ENCODE measurements at places on chromosomes 11 and 22.

GRCh38 chr11:90737444-90738050 is 514.7 kb upstream of the CHORDC1 start:
- DNase-seq, result no peak

GRCh38 chr11:128518493-128519207 is 68.7 kb downstream of the ETS1 start:
- DNase-seq, result no peak

DNA sequence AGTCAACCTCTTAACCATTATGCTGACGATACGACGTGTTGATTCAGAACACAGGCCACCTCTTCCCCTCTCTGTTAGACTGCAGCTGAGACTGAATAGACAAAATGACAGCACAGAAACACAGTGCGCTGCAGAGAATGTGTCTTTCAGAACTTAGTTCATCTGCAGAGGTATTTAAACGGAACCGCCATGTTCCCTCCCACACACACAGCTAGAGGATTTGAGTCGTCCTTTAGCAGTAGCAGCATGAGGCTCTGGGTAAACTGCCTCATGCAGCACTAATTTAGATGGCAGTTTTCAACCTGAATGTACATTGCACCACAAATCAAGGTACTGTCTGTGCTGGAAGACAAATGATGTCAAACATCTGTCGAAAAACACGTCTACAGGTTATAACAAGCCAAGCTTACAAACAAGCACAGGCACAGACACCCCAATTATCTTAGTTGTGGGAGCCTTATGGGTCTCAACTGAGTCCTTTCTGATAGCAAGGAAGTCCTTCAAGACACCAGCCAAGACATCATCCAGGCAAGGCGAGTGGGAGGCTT is 76.6 kb upstream of the LRRC4C start:
- no peak for DNase-seq

DNA sequence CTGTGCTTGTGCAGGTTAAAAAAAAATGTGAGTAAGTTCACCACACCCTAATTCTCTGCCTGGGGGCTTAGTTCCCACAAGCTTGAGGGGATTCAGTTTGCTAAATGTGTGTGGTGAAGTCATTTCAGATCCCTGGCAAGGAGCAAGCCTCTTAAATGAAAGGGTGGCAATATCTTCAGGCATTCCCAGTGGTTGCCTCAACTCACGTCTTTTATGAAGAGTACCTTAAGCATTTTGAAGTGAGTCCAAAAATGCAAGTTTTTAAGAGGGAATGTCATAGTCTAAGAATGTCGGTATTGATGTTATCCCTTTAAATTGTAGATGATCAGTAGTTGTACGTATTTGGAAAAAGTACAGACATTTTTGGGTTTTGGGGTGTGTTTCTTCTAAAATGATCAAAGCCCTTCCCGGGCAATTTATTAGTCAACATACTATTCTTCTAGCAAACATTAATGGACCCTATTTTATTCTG is 4.9 kb downstream of the TCP11L1 start:
- no peak for DNase-seq

DNA sequence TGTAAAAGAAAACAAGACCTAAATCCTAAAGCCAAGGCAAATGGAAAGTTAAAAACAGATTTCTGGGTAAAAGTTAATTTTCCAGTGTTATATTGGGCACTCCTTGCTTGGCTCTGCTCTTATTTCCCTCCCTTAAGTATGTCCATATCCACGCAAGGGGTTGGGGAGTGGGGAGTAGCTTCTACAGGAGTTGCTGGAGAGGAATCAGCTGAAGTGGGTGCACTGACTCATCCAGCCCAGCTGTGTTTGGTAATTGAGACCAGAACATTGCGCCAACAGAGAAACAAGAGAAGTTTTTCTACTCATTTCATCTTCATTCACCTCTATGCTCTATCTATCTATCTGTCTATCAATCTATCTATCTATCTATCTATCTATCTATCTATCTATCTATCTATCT is 298.4 kb upstream of the PDGFD start:
- DNase-seq, result peak; percentile 12

GRCh38 chr11:119147604-119148333 is 1.1 kb upstream of the ABCG4 start:
- DNase-seq, result no peak

GRCh38 chr11:133078012-133078411 is 454.3 kb downstream of the OPCML start:
- no peak for DNase-seq

GRCh38 chr11:114149689-114150407 is 90.3 kb downstream of the ZBTB16 start:
- no peak for DNase-seq

DNA sequence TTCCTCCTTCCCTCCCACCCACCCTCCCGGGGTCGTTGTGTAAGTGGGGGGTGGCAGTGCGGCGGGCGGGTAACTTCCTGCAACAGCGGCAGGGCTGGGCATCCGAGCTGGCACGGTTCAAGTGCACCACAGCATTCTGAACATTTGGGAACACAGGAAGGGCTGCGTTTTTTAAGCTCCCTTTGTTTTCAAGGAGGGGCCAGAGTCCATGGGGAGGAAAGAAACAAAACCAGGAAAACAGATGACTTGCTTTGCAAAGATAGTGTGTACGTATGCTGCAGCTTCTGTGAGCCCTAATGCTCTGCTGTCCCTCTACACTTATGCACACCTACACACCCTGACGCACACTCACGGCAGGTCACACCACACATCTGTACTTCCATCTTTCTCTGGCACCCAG is 152.5 kb downstream of the FBXO7 start:
- DNase-seq, result no peak

DNA sequence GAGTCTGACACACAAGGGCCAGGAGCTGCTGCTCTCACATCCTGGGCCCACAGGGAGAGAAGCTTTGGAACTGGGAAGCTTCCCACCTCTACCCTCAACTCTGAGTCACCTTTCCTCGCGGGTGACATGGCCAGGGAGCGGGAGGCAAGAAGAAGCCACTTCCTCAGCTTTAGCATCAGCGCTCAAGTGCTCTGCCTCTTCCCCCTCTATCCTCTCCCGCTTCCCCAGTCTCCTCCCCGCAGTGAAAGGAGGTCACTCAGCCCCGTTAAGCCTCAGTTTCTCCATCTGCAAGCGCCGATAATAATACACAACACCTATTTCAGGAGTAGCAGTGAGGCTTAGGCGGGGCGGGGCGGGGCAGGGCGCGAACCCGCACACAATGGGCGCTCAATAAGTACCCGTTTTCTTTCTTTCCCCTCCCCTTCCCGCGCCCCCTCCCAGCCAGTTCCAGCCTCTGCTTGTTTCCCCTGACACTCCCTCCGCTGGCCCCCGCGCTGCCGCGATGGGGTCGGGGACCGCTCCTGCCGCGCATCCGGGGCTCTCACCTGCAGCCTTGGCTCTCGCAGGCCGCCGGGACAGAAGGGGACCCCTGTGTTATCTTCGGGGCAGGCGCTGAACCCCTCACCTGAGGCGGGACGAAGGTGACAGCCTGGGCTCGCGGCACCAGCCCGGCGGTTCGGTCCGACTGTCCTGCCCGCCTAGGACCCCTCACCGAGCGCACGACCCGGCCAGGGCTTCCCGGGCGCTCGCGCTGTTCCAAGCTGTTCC is 892 bp downstream of the GDPD5 start:
- peak; percentile 63 for DNase-seq

- DNase-seq, result no peak
Observed at GRCh38 chr22:41732096-41732772, 32.9 kb downstream of the MEI1 start.

GRCh38 chr11:74723511-74723910 is 7.7 kb downstream of the CHRDL2 start:
- no peak for DNase-seq

DNA sequence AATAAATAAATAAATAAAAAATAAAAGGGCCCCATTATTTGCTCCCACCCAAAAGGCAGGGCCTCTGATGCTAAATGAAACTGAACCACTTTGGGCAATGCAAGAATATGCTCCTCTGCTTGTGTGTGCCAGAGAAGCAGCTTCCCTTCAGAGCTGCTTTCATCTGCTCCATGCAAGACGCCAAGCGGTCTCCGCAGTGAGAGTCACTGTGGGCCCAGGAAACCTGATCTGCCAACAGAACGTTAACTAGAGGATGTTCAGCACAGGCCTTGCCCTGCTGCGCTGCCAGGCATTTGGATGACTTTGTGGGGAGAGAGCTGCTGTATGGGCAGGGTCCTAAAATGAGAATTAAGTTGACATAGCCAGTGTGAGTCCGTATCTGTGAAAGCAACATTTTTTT is 43.7 kb upstream of the APOA1 start:
- no peak for DNase-seq

DNA sequence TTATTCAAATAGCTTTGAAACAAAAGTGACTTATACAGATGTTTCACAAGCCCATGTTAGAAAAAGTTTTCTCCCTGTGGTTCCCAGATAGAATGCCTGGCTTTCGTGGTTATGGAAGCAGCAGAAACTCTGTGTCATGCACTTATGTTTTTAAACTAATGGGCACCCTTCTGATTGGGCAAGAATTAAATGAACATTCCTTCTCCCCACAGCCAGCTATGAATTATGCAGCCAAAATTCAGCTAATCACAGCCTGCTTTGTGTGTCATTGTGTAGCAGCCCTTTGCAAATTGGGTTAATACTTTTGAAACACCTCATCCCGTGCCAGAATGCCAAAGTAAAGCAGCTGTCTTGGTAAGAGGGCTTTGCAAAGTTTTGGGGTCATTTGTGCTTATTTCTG is 46.9 kb downstream of the PANX1 start:
- peak; percentile 88 for DNase-seq

GRCh38 chr11:77144857-77145428 is 16.9 kb downstream of the MYO7A start:
- no peak for DNase-seq

- peak; percentile 55 for DNase-seq
Observed at GRCh38 chr11:6737872-6738466, 33.8 kb downstream of the OR2AG2 start.

DNA sequence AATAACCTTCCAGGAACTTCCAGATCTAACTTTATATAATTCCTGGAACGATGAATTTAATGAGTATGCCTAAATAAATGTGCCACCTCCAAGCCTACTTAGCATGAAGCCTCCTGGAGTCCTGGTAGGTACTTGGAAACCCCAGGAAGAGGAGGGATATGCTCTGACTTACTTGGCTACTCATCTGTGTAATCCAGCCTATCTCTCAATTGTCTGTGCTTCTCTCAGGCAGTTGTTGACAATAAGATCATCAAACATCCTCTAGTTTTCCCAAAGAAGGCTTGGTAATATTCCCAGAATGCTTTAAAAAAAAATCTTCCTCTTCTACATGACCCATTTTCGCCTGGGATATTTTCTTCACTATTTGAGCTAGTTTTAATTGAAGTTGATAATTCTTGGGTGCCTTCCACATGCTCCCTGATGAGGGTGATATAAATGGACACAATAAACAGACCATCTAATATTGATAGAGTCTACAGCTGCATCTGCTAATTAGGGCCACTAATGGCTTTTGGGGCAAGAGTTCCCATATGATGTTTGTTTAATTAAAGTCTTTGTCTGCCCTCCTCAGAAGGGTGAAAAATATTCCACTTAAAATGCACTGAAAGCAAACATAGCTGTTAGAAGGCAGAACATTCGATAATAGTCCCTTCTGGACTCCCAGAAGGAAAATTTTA is 75.5 kb upstream of the RAB38 start:
- no peak for DNase-seq

DNA sequence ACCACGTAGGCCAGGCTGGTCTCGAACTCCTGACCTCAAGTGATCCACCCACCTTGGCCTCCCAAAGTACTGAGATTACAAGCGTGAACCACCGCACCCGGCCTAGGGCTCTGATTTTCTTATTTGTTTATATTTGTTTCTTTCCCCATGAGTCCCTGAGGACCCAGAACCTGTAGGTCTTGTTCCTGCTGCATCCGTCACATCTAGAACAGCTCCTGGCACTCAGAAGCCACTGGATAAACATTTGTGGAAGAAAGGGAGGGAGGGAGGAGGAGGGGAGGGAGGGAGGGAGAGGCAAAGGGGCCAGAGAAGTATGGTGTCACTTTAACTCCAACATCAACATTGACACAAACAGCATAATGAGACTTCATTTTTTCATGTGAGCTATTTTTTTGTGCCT is 67.7 kb downstream of the CELSR1 start:
- no peak for DNase-seq

DNA sequence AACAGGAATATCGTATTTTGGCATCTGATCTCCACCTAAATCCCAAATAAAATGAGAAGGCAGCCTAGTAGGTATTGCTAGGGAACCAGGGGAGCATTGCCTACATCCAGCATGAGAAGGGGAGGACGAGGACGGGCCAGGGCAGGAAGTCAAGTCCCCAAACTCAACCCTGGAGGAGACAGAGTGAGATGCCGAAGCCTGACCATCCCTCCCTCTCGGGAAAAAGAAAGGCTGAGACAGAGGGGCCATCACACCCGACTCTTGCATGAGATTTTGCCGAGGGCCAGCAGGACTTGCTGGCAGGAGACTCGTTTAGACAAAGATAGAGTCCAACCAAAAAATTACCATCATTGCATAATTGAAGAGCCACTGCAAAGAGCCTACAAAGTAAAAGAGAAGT is 50.2 kb upstream of the SPATA19 start:
- DNase-seq, result no peak

- no peak for DNase-seq
Observed at GRCh38 chr11:96254087-96254486, 88.9 kb downstream of the MAML2 start.

GRCh38 chr11:83034673-83035014 is 37.1 kb downstream of the RAB30 start:
- DNase-seq, result no peak

- no peak for DNase-seq
Observed at GRCh38 chr11:17684550-17684949, 34.8 kb upstream of the MYOD1 start.

- no peak for DNase-seq
Observed at GRCh38 chr22:31962387-31963125, 18.2 kb downstream of the YWHAH start.

DNA sequence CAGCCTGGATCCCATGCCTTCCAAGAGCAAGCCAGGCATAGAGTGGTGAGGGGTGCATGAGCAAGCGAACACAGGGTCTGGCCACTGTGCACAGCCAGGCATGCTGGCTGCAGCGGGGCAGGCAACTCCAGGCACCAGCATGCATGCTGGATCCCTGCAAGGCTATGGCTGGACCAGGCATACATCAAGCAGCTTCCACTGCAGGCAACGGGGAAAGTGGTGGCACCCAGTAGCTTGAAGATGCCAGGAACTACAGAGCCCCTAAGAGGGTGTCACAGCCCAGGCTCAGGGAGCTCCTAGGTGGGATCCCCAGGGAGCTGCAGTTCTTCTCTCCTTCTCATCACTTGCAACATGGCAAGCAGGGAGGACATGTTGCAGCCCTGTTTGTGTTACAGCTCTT is 45.2 kb downstream of the CHST1 start:
- DNase-seq, result no peak

DNA sequence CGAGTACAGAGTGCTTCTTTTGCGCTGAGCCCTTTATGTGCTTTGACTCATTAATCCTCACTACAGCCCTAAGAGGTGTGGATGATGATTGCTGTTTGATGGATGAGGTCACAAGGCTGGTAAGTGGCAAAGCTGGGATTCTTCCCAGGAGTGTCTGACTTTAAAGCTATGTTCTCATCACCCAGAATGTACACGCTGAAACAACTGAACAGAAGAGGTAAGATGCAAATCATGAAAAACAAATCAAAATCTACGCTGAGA is 37.7 kb upstream of the CREB3L1 start:
- DNase-seq, result no peak

- no peak for DNase-seq
Observed at GRCh38 chr11:70778883-70779282, 380.6 kb downstream of the CTTN start.

Measured in AG20443 (cell line).